ENCODE measurements at places on chromosomes 7 and 10.

DNA sequence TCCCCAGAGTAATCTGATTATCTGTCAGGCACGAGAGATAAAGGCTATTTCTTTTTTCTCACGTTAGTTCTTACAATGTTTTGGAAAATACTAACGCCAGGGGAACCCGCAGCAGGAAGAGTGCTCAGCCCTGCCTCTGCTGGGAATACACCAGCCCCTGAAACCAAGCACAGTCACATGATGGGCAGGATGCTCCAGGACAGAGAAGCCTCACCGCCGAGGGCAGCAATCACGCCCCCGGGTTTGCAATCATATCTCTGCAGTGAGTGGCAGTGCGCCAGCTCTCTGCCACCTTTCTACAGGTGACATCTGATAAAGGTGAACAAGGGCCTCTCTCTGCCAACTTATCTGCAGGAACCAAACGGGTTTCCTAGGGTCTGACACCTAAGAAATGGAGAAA lies 39.8 kb downstream of the BRI3 start:
- no peak for DNase-seq

GRCh38 chr10:55063811-55064210 lies 262.8 kb upstream of the PCDH15 start:
- no peak for DNase-seq

DNA sequence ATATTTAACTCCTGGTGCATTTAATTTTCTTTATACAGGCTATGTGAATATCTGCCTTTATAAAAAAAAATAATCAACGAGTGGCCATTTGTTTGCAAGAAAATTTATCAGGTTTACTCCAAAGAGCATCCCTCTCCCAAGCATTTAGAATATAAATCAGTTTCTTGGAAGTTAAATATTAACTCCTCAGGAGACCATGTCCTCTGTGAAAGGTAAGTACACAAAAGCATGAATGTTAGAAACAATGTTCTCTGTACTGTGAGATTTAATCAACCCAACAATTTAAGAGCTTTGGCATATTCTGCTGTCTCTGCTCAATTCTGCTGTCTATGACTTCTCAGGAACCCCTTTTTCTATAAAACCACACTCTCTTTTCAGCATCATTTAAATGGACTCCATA lies 119.3 kb upstream of the LAMB4 start:
- no peak for DNase-seq

DNA sequence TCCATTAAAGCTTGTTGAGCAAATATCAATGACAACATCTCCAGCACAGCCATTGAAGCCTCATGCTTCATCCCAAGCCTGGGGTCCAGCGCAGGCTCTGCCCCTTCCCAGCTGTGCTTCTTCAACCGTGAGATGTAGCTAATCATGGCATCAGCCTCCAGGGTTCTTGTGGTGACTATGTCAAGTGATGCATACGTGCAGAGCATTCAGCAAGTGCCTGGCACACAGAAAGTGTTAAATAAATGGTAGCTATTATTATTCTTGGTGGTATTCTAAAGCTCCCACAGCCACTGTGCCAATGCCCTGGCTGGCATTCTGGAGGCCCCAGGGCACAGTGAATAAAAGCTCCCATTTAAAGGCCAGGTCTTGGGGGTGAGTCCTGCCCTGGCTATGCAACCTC lies 146.6 kb downstream of the WDR11 start:
- DNase-seq, result no peak

- no peak for DNase-seq
Observed at GRCh38 chr10:65534771-65535170, 1391.1 kb upstream of the LRRTM3 start.

DNA sequence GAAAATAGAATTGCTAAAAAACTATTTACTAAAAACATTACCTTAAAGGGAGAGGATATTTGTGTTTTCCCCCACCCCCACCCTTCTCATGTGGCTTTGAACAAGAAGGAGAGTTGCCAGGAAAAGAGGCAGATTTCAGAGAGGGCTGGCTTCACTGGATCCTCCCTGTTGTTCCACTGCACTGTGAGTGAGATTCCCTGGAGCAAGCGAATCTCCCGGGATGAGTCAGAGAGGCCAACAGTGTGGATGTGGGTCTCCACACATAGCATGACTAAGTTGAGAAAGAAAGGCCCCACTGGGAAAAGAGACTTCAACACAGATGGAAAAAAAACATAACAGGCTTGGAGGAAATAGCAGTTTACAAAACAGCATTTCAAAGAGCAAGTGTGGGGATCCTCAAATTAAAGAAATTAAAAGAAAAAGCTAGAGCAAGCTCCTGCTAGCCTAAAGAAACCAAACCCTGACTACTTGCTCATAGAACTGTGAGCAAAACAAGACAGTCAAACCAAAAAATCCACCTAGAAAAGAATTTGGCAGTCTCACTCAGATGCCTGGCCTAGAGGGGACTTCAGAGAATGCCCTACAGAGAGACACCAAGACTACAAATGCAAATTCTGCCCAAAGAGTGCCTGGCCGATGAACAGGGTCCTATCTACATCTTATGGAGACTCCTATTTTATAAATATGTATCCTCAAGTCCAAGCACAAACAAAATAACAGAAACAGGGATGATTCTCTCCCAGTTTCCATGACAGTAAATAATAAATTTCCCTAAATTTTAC lies 3.4 kb downstream of the CAV1 start:
- DNase-seq, result no peak

DNA sequence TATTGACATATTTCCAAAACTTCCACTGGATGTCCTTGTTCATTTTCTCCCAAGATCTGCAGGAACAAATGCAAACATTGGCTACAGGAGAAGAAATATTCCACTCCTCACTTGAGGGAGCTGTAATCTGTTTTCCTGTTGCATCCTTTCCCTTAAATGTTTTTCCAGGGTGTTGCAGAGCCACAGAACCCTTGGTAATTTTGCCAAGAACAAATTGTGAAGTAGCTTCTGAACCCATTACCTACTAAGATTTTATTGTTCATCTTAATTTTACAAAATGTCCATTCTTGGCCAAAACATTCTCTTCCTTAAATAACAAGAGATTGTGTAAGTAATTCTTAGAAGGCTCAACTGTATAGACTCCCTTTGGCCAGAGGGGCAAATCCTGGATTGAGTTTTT lies 177.0 kb downstream of the GNAT3 start:
- DNase-seq, result no peak

DNA sequence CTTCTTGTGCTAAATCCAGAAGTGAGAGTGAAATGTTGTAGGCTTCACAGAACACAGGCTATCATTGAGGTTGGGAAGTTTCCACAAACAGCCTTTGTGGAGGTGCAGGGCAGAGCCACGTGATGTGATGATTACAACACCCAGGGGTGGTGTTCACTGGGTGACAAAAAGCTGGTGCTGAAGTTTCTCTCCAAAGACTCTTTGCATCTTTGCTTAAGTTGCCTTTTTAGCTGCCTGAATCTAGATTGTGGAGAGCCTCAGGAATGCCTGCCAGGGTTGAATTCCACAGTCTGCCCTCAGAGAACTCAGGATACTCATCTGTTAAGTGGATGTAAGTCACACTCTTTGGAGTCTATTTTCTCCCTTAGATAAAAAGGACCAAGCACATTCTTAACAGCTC lies 56.3 kb downstream of the PLXNA4 start:
- DNase-seq, result no peak

- no peak for DNase-seq
Observed at GRCh38 chr7:41731493-41732435, 28.9 kb upstream of the INHBA start.

GRCh38 chr10:6025683-6026255 lies 36.4 kb downstream of the IL2RA start:
- DNase-seq, result no peak

DNA sequence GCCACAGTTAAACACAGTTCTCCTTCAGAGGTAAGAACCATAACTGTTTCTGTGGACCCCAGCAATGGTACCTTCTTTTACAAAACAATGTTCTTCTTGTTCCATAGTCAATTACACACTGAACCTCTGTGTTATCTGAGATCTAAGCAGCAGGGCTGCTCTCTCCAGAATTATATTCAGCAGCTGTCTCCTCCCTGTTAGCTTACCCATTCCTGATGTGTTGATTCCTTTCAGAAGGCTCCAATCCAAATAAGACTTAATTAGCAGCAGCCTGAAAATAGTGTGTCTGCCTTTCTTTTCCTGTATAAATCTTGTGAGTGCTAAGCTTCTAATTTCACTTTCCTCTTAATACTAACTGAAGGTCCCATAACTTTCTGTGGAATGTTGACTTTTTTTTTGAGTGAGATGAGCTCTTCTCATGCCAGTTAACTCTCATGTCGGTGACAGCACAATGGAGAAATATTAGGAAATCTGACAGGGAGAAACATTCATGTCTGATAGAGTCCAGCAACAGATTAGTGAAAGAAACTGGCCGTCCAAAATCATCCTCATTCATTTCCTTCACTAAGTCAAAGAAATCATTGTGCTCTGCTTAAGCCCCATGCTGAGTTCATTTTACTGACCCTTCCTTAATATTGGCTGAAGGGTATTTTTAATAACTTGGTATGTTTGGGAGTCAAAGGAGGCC lies 226.5 kb downstream of the PRKG1 start:
- no peak for DNase-seq

GRCh38 chr10:113438652-113439051 lies 114.2 kb upstream of the HABP2 start:
- DNase-seq, result no peak

- DNase-seq, result no peak
Observed at GRCh38 chr10:126160971-126161630, 227.2 kb downstream of the ADAM12 start.

GRCh38 chr10:26627324-26627723 lies 70.2 kb upstream of the PDSS1 start:
- DNase-seq, result no peak

DNA sequence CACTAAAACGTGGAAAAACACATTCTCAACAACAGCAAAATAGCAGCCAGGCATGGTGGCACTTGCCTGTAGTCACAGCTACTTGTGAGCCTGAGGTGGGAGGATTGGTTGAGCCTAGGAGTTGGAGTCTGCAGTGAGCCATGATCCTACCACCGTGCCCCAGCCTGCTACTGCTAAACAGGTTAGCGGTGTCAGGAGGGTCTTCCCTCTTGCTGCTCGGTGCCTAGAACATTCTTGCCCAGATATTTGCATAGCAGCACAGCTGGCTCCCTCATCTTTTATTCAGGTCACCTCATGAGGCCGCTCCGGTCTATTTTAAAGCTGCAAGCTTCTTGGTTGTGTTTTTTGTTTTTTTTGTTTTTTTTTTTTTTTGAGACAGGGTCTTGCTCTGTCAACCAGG lies 2.9 kb upstream of the RABGEF1 start:
- DNase-seq, result no peak

- peak; percentile 3 for DNase-seq
Observed at GRCh38 chr7:44972562-44972961, 6.3 kb downstream of the MYO1G start.

- no peak for DNase-seq
Observed at GRCh38 chr7:80154656-80155333, 20.2 kb downstream of the GNAI1 start.

- no peak for DNase-seq
Observed at GRCh38 chr7:129066290-129067131, 11.6 kb upstream of the TNPO3 start.

DNA sequence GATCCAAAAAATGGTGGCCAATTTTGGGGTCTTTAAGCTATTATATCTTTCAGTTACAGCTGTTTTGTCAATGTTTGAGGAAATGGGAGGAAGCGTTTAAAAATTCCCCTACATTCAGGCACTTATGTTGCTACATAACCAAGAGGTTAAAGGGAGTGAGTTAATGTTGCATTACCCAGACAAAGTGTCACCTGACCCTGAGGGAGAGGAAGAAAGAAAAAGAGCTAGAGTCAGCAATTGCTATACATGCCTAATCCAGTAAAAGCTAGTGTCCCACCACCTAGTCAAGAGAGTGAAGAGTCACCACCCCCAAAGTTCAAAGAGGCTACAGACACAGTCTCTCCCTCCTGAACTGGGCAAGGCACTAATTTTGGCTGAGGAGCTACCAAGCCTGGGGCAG lies 69.5 kb upstream of the ZNF92 start:
- no peak for DNase-seq

GRCh38 chr7:44131173-44132029 lies 8.1 kb upstream of the POLD2 start:
- DNase-seq, result no peak

DNA sequence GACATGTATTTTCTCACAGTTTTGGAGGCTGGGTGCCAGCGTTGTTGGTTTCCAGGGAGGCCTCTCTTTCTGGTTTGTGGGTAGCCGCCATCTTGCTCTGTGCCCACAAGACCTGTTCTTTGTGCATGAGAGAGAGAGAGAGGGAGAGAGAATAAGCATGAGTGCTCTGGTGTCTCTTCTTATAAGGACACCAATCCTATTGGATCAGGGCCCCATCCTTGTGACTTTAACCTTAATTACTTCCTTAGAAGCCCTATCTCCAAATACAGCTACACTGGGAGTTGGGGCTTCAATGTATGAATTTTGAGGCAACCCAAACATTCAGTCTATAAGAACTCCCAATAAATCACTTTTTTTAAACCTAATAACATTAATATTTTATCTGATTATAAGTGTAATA lies 114.6 kb downstream of the PARP12 start:
- DNase-seq, result no peak

- no peak for DNase-seq
Observed at GRCh38 chr10:29767968-29768367, 133.2 kb upstream of the SVIL start.

GRCh38 chr7:155495440-155496248 lies 37.7 kb downstream of the EN2 start:
- DNase-seq, result no peak

GRCh38 chr10:36181426-36182178 lies 539.5 kb upstream of the FZD8 start:
- no peak for DNase-seq

DNA sequence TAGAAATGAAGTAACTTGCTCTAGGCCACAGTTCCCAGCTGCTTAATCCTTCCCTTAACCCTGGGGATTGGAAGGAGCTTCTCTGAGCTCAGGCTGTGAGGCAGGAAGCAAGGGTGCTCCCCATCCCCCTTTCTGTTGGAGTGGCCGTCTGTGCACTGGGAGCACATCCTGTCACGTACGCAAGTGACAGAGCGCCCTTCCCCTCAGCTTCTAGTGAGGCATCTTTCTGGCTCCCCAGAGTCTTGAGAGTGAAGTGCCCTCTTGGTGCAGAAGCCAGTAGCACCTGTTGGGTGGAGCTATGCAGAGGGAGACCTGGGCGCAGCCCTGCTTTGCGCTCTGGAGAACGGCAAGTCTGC lies 47.8 kb downstream of the SHH start:
- DNase-seq, result peak; percentile 65

DNA sequence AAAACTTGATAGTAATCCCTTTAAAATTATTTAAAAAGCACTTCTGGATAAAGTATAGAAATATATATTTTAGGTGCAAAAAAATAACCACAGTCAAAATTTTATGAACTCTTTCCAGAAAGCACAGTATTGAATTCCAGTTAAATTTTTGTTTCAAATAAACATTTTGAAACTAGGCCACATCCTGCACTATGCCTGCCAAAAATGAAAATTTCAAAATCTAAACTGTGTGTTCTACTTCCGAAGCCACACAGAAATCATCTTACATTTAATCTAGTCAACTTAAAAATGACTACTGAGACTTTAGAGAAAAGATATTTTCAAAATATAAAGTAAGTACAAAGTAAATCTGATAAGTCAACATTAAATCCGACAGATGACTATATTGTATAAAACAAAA lies 50.0 kb downstream of the MAGI2 start:
- no peak for DNase-seq
